Central memory CD4-positive, alpha-beta T cell (primary cell): ENCODE measurements at places on chromosomes 1 and 21.

DNA sequence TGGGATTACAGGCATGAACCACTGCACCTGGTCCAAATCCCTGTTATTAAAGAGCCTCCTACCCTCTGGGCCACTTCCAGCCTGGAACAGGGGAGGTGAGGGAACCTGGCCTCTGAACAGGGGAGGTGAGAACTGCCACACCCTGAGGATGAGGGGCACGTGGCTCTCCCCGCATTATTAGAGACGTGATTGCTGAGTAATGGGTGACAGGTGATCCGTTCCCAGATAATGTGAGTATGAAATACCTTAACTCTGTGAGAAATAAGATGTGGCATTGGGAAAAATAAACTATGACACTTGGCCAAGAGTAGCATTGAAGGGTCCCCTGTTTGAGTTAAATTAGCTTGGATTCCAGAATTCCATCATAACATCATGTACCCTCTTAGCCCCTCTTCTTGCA is 13.6 kb upstream of the SLC25A34 start:
- no peak for DNase-seq

DNA sequence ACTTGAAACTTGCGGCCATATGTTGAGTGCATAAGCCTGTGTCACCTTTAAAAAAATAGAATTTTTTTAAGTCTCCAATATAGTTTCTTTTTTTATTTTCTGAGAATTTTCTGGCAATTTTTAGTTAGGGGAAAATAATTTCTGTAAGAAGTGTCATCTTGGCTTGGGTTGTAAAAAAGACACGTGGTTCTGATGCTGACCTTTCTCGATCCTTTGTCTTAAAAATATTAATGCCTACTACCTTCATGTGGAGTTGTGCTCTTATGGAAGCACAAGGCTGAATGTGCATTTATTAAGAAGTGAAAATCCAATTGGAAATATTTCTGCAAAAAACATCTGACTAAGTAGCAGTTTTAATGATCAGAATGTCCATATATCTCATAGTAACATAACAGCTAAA is 3.5 kb downstream of the ELAVL4 start:
- no peak for DNase-seq

GRCh38 chr1:223298701-223299100 is 65.3 kb downstream of the SUSD4 start:
- DNase-seq, result no peak

DNA sequence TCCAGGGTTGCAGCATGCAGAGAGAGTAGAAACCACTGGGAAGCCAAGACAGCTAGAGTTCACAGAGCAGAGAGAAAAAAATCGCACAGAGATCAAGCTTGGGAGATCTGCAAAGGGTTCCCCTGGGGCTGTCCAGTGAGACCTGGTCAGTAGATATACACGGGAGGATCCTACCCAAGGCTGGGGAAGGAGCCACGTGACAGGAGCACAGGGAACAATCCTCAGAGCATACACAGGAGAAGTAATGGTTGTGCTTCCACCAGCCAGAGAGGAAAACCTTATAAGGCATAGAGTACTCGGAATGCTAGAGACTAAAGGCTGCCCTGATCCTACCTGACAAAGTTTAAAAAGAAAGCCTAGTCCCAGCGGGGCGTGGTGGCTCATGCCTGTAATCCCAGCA is 53.9 kb downstream of the GABPA start:
- no peak for DNase-seq

- DNase-seq, result no peak
Measured at GRCh38 chr1:3466366-3467075, 12.1 kb downstream of the ARHGEF16 start.

GRCh38 chr1:205528887-205529825 is 24.7 kb downstream of the CDK18 start:
- DNase-seq, result peak; percentile 61

DNA sequence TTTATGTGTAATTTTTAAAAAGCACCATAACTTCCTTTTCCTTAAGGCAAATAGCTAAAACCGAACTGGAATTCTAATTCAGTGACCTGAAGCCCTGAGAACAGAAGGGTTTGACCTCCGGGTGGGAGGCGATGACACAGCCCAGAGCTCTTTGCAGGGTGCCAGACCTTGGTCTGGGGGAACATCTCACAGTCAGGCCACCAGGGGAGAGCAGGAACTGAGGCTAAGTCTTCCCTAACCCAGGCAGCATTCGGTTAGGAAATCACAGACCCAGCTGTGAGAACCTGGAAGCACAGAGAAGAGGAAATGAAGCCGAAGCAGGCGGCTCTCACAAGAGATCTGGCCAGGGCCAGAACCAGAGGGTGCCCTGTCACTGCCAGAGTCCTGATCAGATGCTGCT is 444.8 kb downstream of the TTLL7 start:
- no peak for DNase-seq

DNA sequence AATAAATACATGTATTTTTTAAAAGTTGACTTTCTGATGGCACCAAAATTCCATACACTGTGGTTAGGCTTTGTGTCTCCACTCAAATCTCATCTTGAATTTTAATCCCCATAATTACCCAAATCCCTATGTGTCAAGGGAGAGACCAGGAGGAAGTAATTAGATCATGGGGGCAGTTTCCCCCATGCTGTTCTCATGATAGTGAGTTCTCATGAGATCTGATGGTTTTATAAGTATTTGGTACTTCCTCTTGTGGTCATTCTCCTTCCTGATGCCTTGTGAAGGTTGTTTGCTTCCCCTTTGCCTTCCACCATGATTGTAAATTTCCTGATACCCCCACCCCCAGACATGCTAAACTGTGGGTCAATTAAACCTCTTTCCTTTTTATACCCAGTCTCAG is 1218.4 kb upstream of the PRMT6 start:
- no peak for DNase-seq

- no peak for DNase-seq
Measured at GRCh38 chr1:222043444-222044292, 301.8 kb upstream of the DUSP10 start.

DNA sequence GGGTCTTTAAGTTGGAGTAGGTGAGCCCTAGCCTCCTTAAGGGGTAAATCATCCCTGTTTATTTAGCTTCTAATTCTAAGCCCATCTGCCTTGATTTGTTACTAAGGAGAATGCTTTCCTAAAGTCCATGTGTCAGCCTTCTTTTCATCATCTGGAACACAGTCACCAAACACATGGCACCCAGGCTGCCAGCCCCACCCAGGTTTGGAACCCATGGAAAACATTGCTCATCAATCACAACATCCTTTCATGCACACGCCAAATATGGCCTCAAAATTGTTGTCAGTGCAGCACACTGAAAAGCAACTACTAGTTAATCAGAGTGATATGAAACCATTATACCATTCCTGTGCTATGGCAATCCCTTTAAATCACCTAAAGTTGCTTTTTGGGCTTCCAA is 386.7 kb upstream of the ESRRG start:
- DNase-seq, result no peak

GRCh38 chr1:233261206-233261605 is 34.3 kb downstream of the PCNX2 start:
- no peak for DNase-seq
